ENCODE measurements at places on chromosomes 12 and 14.

- DNase-seq = no peak
These were observed 2.8 kb downstream of the B3GNT4 start for GRCh38 chr12:122206111-122206881.

- DNase-seq = no peak
These were observed 209.2 kb upstream of the HMGA2 start for GRCh38 chr12:65615118-65615517.

- no peak for DNase-seq
These were observed 133.0 kb downstream of the KIF26A start for GRCh38 chr14:104271391-104271790.

- no peak for DNase-seq
These were observed 19.3 kb downstream of the ZC2HC1C start for GRCh38 chr14:75088566-75089373.

DNA sequence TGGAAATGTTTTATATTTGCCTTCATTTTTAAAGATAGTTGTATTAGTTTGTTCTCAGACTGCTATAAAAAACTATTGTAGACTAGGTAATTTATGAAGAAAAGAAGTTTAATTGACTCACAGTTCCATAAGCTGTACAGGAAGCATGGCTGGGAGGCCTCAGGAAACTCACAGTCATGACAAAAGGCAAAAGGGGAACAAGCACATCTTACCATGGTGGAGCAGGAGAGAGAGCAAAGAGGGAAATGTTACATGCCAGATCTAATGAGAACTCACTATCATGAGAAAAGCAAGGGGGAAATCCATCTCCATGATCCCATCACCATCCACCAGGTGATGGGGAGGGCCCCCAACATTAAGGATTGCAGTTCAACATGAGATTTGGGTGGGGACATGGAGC, 35.5 kb upstream of the UNC79 start:
- no peak for DNase-seq

DNA sequence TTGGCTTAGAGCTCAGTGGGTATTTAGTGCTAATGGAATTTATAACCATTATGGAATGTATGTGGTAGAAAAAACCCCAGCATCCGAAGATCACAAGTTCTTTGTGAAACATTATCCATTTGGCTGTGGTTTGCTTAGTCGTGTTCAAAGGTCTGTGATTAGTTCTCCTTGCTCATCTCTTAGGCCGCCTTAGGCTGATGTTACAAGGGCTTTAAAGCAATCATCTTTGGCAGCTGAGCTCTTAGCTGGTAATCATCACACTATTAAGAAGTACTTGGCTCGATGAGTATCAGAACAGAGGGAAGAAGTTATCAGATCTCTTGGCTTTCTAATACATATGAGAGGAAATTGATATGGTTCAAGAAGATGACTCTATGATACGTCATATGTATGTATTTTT, 124.1 kb upstream of the E2F7 start:
- DNase-seq = no peak

- no peak for DNase-seq
These were observed 36.3 kb downstream of the DAD1 start for GRCh38 chr14:22552827-22553076.

DNA sequence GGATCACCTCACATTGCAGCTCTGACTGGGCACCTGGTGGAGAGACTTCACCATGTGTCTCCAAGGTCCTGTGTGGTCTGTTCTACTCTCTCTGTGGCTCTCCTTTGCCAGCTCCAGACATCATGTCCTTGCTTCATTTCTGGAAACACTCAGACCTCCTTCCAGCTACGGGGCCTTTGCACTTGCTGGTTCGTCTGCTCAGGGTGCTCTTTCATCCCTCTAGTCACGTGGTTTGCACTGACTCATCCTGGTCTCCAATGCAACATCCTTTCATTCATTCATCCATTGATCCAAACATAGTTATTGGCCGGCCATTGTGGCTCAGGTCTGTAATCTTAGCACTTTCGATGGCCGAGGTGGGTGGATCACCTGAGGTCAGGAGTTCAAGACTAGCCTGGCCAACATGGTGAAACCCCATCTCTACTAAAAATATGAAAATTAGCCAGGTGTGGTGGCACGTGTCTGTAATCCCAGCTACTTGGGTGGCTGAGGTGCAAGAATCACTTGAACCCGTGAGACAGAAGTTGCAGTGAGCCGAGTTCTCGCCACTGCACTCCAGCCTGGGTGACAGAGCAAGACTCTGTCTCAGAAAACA, 23.9 kb upstream of the CCDC63 start:
- DNase-seq = no peak

DNA sequence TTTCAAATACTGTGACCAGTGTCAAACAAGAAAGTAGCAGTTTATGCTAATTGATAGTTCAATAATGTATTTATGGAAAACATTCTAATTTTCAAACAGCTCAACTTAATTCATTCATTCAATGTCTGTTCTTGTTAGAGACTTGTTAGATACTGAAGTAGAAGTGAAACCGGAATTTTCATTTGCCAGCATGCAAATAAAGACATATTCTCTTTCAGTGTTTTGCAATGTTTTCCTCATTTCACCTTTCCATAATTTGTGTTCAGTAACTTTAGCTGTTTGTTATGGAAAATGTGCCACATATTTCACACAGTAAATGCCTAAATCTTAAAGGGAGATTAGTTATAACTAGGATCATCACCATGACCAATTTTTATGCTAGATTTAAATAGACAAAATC, 21.2 kb downstream of the TAS2R50 start:
- DNase-seq = no peak

DNA sequence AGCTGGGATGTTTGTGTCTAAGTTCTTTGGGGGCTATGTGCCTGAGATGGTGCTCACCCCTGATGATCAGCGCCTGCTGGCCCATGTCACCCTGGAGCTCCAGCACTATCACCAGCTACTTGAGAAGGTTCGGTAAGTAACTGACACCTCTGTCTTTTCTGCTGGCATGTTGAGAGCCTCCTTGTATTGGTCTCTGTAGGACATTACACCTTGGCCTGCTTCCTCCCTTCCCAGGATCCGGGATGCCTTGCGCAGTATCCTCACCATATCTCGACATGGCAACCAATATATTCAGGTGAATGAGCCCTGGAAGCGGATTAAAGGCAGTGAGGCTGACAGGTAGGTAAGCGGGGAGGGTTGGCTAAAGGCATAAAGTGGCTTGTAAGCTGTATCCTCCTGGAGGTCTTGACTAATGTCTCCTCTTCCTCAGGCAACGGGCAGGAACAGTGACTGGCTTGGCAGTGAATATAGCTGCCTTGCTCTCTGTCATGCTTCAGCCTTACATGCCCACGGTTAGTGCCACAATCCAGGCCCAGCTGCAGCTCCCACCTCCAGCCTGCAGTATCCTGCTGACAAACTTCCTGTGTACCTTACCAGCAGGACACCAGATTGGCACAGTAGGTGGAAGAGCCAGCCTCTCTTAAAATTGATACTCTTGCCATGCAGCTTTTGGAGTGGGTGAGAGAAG, 5.5 kb downstream of the DDIT3 start:
- no peak for DNase-seq

- no peak for DNase-seq
These were observed 161.4 kb downstream of the STXBP6 start for GRCh38 chr14:24888532-24888931.

DNA sequence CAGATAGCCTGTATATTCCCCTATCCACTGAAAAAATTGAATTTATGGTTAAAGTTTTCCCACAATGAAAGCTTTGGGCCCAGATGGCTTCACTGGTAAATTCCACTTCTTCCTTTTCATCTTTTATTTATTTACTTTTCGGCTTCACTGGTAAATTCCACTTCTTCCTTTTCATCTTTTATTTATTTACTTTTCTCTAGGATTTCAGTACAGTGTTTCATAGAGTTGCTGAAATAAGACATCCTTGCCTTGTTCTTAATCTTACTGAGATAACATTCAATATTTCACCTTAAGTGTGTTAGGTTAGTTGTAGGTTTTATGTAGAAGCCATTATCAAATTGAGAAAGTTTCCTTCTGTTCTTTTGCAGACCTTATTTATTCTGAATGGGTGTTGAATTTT, 18.9 kb upstream of the KLRG1 start:
- no peak for DNase-seq

DNA sequence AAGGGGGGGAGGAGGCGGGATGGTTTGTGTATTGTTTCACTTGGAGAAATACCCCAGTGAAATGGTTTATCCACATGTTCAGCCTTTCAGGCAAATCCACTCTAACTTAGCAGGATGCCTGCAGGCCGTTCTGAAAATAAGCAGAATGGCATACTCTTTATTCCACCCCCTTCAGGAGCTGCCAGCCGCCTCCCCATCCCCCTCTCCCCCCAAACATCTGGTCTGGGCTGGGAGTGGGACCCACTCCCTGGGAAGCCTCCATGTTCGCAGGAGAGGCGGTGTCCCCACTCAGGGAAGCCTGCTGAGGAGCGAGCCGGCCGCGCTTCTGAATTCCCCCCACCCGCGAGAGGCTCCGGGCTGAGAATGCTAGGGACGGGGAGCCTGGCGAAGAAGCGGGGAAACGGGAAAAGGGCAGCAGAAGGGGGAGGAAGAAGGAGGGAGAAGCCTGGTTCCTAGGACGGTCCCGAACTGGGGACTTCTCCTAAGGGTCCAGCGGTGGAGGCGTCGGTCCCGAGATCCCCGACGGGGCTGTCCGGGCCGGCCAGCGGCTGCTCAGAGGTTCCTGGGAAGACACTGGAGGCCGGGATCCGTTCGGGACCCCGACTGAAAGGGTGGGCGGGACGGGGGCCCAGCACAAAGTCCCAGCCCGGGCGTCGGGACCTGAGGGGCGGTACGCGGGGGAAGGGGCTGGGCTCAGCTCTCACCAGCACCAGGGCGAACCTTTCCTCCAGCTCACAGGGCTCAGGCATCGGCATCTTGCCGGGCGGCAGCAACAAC, 666 bp downstream of the FMNL3 start:
- no peak for DNase-seq

DNA sequence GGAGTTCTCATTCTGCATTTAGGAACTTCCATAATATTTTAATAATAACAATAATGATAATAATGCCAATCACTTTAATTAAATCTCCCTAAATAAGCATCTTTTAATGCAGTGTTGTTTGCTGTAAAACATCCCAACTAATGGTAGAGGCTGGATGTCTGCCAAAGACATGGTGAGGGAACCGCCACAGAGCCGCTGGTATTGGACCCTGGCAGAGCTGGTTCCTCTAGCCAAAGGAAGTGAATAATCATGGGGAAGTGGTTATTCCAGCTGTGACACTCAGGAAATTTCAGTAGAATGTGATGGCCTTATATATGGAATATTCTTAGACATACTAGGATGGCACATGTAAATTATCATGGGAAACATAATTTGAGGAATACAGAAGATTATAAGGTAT, 483.3 kb downstream of the ZFP36L1 start:
- no peak for DNase-seq

GRCh38 chr14:57816568-57817284, 49.2 kb downstream of the SLC35F4 start:
- DNase-seq = no peak

DNA sequence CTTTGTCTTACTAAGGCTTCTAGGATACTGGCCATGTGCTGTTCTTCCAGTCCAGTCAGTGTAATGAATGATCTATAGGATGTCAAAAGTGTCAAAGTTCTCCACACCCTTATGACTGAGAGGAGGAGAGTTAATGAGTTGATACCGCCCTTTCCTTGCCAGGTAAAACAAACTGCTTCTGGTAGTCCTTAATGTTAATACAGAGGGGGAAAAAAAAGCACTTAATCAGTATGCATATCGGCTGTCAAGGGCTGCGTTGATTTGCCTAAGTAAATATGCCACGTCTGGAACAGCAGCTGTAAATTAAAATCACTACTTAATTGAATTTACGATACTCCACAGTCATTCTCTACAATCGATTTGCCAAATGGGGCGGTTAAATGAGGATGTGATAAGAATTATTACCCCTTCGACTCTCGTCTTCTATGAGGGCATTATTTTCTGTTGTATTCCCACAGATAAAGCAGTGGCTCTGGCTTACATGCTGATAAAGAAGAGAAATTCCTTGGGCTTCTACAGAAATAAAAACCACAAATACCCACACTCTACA, 416.0 kb downstream of the KCNH5 start:
- DNase-seq = no peak

DNA sequence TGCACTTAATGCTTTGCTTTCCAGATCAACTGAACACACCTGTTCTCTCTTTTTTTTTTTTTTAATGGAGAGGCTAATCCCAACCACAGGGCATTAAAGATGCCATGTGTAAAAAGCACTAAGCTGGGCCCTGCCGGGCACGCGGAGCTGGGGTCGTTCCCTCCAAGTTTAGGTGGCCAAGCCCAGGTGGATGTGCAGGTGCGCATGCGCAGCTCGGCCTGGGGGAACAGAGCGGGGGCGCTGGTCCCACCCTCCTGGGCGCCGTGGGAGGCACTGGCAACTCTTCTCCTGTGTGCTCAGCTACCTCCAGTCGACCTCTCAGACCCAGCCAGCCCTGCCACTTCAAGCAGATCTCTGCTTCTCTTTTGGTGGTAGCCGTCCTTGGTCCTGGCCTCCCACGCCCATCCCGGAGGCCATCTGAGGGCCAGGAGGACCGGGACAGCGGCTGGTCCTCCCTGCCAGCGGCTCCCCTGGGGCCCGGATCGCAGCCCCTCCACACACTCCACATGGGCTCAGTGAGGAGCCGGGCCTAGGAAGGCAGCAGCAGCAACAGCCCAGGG, 679.3 kb downstream of the BCL11B start:
- DNase-seq = no peak

DNA sequence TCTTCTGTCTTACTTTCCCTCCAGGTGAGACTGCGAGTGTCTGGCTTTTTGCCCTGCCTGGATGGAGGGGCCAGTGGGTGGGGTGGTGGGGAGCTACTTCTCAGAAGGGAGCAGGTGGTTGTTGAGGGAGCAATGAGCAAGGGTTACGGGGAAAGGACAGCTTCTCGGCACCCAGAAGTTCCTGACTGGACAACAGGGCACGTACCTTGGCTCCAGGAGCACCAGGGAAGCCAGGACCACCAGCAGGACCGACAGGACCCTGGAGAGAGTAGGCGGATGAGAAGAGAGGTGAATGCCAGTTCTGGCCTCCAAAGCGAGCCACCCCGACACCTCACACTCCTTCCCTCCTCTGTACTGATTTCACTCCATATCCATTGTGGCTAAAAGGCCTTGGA, 15.3 kb downstream of the COL2A1 start:
- no peak for DNase-seq

DNA sequence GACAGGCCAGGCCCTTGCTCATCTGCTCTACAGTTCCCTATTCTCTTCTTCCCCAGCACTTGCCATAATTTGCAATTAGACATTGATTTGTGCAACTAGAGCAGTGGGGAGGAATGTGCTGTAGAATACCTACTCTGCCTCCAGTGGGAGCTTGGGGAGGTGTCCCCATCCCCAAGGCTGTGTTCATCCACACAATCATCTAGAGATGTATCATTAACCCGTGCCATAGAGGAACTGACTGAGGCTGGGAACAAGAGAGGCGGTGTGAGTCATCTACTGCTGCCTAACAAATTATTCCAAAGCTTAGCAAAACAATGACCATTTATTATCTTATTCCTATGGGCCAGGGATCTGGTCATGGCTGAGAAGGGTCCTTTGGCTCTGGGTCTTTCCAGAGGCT, 5.1 kb upstream of the OTUB2 start:
- DNase-seq = no peak

DNA sequence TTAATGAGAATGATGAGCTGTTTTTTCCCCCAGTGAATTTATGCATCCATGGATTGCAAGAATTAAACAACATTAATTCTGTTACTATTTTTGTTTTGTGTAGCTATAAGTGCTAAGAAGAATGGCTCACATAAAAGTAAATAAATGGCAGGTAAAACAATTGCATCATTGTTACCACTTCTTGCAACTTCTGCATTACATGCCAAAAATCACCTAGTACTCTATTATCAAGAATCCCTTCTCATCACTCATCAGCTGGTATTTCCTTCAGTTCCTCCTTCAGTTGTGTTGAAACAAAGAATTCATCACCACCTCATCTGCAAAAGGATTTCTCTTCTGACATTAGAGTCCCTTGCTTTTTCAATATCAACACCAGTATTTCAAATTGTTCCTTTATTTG, 773 bp downstream of the A2M start:
- DNase-seq = no peak

Measured in NCI-H1436 treated with DMSO at 0.1 percent for 48 hours (cell line).